ENCODE measurements at places on chromosomes 1 and 21.

- DNase-seq = no peak
Measured at GRCh38 chr1:51520700-51521248, 1.7 kb upstream of the EPS15 start.

GRCh38 chr21:38506661-38507281, 8.5 kb upstream of the ERG start:
- DNase-seq = no peak

DNA sequence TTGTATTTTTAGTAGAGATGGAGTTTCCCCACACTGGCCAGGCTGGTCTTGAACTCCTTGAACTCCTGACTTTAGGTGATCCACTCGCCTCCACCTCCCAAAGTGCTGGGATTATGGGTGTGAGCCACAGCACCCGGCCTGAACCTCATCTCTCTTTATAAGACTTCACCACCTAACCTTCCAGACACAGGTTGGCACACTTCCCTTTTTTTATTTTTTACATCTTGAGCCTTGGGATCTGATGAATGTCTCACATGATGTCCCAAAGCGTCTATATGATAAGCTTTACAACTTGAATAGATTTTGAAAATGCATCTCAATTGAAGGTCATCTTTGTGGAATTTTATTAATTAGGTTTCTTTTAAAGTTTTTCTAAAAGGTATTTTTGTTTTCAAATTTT, 172.4 kb upstream of the IVNS1ABP start:
- no peak for DNase-seq

DNA sequence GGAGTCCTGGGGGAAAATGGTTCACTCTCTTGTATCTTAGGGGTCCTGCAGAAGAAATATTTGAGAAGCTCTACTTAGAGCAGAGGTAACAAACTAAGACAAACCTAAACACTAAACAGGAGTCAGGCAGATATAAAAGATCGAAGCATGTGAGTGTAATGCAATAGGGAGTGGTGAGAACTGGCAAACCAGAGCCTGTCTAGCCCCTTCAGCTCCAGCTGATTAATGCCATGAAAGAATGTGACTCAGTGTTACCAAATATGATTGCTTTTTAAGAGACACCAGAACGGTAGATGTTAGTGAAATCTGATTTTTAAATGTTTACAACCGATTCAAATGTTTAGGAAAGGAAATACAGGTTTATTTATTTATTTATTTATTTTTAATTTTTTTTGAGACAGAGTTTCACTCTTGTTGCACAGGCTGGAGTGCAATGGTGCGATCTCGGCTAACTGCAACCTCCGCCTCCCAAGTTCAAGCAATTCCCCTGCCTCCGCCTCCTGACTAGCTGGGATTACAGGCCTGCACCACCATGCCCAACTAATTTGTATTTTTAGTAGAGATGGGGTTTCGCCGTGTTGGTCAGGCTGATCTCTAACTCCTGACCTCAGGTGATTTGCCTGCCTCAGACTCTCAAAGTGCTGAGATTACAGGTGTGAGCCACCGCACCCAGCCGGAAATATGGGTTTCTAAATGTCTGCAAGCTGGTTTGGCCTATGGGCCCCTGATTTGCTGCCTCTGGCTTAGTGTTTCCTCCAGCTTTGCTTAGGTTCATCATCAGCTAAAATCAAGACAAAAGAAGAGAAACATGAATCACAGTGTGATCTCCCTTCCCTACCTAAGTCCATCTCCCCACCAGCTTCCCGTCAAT, 12.2 kb downstream of the TXNIP start:
- no peak for DNase-seq

DNA sequence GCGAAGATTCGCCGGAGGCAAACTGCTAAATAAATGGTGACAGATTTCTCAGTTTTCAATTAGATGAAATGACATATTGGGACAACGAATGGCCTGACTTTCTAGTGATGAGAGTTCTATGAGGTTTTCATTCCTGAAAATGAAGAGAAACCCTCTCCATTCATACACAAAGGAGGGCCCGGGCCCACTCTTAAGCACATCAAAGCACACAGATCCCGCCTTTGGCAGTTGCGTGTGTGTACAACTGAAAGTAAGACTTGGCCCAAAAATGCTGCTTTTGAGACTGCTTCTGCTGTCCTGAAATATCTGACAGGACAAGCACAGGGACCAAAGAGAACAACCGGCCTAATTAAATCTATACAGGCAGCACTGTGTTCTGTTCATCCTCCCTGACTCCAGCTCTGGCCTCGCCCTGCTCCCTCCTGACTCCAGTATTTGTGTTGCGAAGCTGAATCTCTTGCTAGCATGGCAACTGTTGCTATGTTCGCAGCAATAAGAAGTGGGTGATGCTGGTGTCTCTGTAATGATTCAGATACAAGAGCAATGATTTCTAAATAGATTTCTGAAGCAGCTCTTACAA, 7.4 kb downstream of the LRRC53 start:
- no peak for DNase-seq

DNA sequence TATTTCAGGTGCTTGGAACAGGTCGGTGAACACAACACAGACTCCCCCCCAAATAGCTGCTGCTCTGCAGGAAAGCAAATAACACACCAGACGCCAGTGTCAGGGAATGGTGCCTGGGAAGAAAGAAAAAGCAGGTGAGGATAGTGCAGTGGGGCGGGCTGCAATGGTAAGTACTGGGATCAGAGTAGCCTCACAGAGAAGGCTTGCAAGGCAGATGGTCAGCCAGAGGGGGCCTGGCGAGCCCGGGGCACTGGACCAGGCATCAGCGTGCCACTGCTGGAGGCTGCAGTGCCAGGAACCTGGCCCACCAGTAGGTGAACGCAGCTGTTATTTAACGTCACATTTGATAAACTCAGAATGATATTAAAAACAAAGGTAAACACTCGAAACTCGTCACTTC, 60.0 kb downstream of the POFUT2 start:
- DNase-seq = no peak

GRCh38 chr1:228267962-228268880, 60.4 kb downstream of the OBSCN start:
- no peak for DNase-seq

Data from cortex of kidney (tissue), 1 donor.